A549 treated with AZD2906 at 1 μM for 4 hours (cell line): ENCODE measurements at places on chromosomes 2 and 18. TPM values are rescaled to one million over a fixed set of nuclear protein-coding genes. Genes with fewer than 3 reads are reported as not detected.

HAT1 gene
- 59.8 to 85.5 TPM (median 65.7 TPM) in 5 replicates for total RNA-seq

MOGAT1 gene
- total RNA-seq, result not detected in 5 replicates

INHBB gene
- total RNA-seq, result 23.1 to 29.9 TPM (median 26.3 TPM) in 5 replicates

DES gene
- total RNA-seq, result 0.14 to 0.69 TPM (median 0.27 TPM) in 5 replicates

FZD7 gene
- total RNA-seq, result 5.9 to 6.7 TPM (median 6.4 TPM) in 5 replicates

CLIP4 gene
- total RNA-seq, result 19.0 to 21.1 TPM (median 20.3 TPM) in 5 replicates

ITGB6 gene
- 0.40 to 0.87 TPM (median 0.55 TPM) in 5 replicates for total RNA-seq

FOXI3 gene
- total RNA-seq, result 0.05 to 0.06 TPM (median 0.05 TPM) in 4 of 5 replicates, not detected in the other

C2orf78 gene
- total RNA-seq, result not detected in 5 replicates
